ENCODE measurements at places on chromosomes 16 and 17.
A peak's percentile ranks its signal among the peaks of the same experiment; 100 is the strongest.

- DNase-seq: no peak
Measured at GRCh38 chr16:21563676-21564075, 35.7 kb upstream of the METTL9 start.

GRCh38 chr17:6623941-6624340, 16.6 kb downstream of the KIAA0753 start:
- no peak for DNase-seq

GRCh38 chr17:3039736-3040135, 23.7 kb downstream of the OR1D5 start:
- no peak for DNase-seq

GRCh38 chr17:29155966-29156338, 24.2 kb downstream of the MYO18A start:
- no peak for DNase-seq

GRCh38 chr16:53282975-53283946, 151.0 kb upstream of the RBL2 start:
- no peak for DNase-seq

- peak; percentile 83 for DNase-seq
Measured at GRCh38 chr16:58264961-58265479, 29.8 kb downstream of the PRSS54 start.

DNA sequence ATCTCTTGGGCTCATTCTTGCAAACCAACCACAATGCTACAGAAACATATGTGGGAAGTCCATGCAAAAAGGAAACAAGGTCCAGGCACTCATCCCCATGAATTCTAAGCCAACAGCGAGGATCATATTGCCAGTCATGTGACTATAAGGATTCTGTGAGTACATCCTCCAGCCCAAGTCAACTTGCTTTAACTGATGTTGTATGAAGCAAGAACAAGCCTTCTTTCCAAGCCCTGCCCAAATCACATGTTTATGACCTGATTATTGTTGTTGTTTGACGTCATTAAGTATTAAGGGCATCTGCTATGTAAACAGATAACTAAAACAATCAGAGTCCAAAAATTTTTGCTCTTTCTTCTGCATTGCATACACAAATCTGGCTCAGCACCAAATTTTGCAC, 78.2 kb upstream of the MON1B start:
- no peak for DNase-seq

All from MG63 (cell line).